Motor neuron (in vitro differentiated cells): ENCODE measurements at places on chromosomes 12 and 14. TPM values are rescaled to one million over a fixed set of nuclear protein-coding genes. Genes with fewer than 3 reads are reported as not detected.

GRCh38 chr12:6532051-6532926 is 2.0 kb upstream of the GAPDH start:
- ATAC-seq: peak; percentile 1

DNA sequence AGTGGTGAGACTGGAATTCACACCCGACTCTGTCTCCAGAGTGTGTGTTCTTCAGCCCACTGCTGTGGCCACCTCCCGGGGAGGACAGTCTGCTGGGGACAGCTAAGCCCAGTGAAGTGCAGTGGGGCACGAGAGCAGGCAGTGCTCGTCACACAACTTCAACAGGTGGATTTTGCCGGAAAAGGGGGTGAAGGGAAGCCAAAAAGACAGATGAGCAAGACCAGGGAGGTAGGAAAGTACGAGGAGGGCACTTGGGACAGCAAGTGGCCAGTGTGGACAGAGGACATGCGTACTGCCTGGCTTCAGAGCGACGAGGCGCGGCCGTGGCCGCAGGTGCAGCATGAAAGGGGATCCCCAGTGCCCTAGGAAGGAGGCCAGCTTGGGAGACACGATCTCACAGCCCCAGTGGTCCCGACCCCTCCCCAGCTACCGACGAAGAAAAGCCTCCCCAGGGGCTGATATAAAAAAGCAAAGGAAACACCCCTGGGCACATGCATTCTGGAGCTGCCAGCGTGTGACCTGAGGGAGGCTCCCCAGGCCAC is 96.1 kb downstream of the FBXL14 start:
- no peak for ATAC-seq

DNA sequence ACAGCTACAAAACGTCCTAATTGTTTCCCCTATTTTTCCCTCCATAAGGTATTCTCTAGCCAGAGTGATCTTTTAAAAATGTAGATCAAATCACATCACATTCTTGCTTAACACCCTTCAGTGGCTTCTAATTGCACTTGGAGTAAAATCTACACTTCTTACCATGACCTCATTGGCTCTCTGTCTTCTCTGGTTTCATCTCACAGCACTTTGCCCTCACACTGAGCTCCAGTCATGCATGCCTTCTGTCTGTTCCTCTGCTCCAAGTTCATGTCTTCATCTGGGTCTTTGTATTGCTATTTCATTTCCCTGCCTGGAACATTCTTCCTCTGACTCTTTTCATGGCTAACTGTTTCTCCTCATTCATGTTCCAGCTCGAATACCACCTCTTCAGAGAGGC is 220.4 kb upstream of the GARIN6 start:
- no peak for ATAC-seq

Gene TMEM117
- total RNA-seq: 3.5 and 3.9 TPM in 2 replicates

DNA sequence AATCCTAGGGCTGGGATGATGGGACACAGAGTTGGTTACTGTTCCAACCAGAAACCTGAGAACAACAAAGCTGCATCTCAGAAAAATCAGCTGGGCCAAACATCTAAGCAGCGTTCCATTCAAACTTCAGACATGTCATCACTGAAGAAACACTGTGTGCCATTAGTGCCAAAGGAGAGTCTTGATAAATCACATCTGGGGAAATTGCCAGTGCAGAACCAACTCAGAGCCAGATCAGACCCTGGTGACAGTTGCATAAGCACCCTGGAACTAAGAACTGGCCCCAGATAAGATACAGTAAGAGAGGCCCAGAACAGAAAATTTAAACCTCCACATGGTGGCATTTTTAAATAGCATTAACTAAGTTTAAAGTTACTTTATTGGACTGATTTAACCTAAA is 482.8 kb downstream of the PRKD1 start:
- ATAC-seq: no peak

DNA sequence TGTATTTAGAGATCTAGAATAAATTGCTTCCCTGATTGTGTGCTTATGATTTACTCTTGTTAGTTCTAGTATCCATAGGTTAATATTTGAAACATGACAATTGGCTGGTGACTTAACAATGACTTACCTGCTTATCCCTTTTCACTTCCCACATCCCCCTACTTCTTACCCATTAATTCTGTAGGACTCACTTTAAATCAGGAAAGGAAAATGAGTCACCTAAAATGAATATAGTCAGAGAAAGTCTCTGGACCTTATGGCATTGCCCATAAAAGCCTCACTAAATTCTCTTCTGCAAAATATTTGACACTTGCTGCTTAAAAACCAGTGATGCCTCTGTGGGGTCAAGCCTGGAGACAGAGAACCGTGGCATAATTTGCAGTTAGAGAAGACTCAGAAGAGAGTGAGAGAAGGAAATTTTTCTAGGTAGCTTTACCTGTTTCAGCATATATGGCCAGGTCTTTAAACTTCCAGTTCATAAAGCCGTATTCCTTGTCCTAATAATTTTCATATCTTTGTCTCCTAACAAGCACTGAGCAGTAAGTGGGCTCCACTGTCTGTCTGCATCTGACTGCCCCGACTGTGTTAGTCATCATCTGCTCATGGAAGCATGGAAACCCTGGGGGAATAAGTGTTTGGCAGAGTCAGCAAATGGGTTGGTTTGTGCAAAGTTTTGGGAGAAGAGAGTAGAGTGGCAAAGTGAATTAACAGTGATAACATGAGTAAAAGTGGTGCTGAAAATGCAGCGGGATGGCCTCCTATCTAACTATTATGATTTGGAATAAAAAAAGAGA is 294.4 kb downstream of the AKAP6 start:
- ATAC-seq: no peak

Gene ISCU
- total RNA-seq: 74.4 and 77.7 TPM in 2 replicates

Gene PZP
- 0.43 and 0.94 TPM in 2 replicates for total RNA-seq

- ATAC-seq: peak; percentile 91
Observed at GRCh38 chr12:459430-460258, at the start of gene B4GALNT3. Gene B4GALNT3 (plus strand): TSS chr12:459939. CDS start chr12:460377, 438 bp downstream.
